H9 (cell line): ENCODE measurements at places on chromosomes 12 and 14. TPM values are rescaled to one million over a fixed set of nuclear protein-coding genes. Genes with fewer than 3 reads are reported as not detected.
A peak's percentile ranks its signal among the peaks of the same experiment; 100 is the strongest.

DNA sequence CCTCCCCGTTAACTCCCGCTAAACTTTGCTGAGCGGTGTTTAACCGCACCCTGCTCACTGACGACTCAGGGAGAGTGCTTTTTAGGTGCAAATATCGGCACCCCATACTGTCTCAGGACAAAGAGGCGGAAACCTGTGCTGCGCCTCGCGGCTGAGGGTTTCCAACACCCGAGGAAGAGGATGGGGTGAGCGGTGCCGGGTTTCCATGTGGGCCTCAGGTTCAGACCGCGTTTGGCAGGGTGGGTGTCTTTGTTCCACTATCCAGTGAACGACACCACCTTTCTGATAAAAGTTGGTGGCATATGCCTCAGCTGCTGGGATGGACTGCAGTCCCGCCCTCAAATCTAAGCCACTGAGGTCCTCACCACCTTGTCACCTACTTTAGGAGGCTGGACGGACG is 3.0 kb downstream of the RFLNA start:
- DNase-seq = no peak

DNA sequence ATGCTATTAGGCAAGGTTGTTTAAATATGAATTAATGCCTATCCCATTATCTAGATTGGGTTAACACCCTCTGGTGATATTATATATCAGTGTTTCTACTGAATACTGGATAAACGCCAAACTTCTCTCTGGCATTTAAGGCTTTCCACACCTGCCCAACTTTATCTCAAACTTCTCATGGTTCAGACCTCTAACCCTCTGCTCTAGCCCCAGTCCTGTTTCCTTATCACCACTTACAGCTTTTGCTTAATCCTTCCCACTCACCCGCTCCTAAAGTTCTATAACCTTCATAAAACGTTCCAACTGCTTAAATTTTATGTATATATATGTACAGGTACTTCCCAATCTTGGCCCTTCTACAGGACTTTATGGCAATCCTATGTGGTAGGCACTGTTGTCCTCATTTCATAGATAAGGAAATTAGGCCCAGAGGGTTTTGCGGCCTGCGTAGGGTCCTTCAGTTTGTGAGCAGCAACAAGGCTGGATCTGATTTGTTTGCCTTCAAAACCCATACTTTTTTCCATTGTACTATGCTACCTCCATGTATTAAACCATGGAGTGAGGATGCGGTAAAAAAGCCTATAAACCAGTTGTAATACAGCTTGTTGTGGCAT is 1.2 kb downstream of the LPCAT3 start:
- DNase-seq = no peak

GRCh38 chr12:130064999-130065398 is 97.3 kb upstream of the FZD10 start:
- DNase-seq = peak; percentile 68

GRCh38 chr12:100031836-100032235 is 47.1 kb upstream of the ANKS1B start:
- DNase-seq = no peak

DNA sequence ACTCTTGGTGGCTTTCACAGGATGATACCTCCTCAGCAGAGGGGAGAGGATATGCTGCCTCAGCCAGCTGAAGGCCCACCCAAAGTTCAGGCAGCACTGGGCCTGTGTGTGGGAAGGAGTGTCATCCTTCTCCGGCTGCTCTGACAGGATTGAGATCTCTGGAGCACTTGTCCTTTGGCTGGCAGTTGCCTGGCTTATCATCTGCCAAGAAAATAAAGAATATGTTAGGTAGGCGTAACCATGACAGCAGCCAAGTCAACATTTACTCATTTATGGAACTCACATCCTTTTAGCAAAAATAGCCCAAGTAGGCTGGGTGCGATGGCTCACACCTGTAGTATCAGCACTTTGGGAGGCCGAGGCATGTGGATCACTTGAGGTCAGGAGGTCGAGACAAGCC is 68.5 kb downstream of the PPFIBP1 start:
- DNase-seq = no peak

- no peak for DNase-seq
Observed at GRCh38 chr14:95523815-95524448, 7.5 kb upstream of the SYNE3 start.

GRCh38 chr14:92603309-92604242 is 90.0 kb downstream of the RIN3 start:
- no peak for DNase-seq

DNA sequence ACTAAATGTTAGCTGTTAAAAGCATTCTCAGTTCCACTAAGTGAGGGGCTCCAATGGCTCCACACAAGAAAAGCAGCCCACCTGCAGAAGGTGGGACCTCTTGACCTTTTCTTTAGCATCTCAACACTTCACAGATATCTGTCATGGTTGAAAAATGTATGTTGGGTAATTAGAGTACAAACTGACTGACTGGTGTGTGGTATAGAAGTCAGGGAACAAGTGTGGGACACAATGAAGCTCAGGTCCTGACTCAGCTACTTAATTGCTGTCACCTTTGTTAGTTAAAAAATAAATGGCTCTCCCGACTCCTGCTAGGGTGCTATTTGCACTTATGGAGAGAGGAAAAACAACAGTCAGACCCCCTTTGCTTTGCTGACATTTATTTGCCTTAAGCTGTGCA is 299.0 kb downstream of the TTC6 start:
- DNase-seq = no peak

- no peak for DNase-seq
Observed at GRCh38 chr12:117526757-117527478, 165.5 kb upstream of the NOS1 start.

GRCh38 chr12:76548222-76548837 is 11.2 kb downstream of the OSBPL8 start:
- DNase-seq = no peak

SDR9C7 gene
- total RNA-seq = not detected in 2 replicates

LRRK2 gene
- total RNA-seq = 0.11 and 0.17 TPM in 2 replicates

ANO2 gene
- total RNA-seq = 3.8 and 4.2 TPM in 2 replicates

REP15 gene
- 0.20 and 1.3 TPM in 2 replicates for total RNA-seq
